ENCODE measurements at places on chromosomes 4 and X.

GRCh38 chr4:159764343-159764952 lies 661.6 kb downstream of the RAPGEF2 start:
- no peak for DNase-seq

- DNase-seq: no peak
These were observed at the start of gene HMX1 for GRCh38 chr4:8871417-8872401. HMX1 (minus strand) TSS chr4:8871839; CDS start chr4:8871614, 225 bp downstream.

DNA sequence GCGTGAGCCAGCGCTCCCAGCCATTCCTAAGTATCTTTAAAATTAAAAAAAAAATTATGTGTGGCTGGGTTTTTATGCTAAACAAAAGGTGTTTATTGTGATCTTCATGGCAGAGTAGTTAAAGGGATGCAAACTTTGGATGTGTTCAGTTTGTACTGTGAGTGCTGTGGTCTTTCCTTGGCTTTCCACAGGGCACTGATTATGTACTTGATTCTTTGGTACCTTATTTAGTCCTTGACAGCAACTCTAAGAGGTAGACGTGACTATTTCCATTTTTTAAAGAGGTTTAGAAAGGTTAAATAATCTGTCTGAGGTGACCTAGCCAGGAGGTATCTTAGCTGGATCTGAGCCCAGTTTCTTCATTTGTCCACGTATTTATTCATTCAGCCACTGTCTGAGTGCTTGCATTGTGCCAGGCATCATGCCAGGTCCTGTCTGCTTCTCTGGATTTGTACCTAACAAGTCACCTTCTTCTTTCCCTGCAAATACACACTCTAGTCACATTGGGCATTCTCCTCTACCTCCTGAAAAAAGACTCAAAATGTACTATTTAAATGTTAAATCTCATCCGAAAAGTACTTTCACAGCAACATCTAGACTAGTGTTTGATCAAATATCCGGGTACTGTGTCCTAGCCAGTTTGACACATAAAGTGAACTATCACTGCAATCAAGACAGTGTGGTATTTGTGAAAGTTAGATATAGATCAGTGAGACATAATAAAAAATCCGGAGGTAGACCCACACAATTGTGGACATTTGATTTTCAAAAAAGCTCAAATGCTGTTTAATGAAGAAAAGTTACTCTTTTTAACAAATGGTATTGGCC lies 31.5 kb downstream of the WWC2 start:
- no peak for DNase-seq

GRCh38 chrX:3271183-3271833 lies 75.1 kb downstream of the MXRA5 start:
- no peak for DNase-seq

- no peak for DNase-seq
These were observed 81.8 kb downstream of the F11 start for GRCh38 chr4:186347743-186348142.

DNA sequence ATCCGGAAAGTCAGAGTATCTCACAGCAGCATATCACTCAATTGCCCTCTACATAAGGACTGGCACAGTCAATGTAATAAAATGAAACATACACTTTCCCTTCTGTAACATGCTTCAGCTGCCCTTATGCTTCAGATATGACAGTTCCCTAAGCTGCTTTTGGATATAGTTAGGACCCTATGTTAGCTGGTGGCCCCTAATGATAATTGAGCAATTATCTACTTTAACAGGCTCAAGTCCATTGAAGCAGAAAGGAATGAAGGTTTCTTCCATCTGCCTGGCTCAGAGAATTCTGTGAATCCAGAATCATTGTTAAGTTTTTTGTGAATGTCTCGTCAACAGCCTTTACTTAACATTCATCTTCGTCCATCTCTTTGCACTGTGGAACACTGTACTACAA lies 951.2 kb upstream of the DIAPH2 start:
- DNase-seq: no peak

DNA sequence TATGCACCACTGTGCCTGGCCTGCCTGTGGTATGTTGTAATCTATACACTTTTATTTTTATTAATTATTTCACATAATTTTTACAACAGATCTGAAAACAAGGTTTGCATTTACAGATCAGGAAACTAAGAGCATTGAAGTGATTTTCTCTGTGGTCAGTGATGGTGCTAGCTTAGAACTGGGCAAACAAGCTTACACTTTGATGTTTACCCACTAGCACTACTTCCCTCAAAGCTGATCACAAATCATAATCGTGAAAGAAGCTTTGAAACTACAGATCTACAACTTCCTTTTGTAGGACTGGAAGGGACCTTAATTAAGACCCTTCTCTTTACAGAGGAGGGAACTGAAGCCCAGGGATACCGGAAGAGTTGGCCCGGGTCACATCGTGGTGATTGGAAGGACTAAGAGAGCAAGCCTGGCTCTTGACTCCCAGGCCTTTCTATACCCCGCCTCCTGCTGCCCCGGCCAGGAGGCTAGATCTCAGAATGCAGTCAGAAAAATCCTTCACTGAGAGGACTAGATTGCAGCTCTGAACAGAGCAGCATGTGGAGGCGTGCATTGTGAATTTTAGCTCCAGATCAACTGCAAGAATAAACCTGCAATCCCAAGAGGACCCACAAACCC lies 93.7 kb upstream of the ZNF827 start:
- no peak for DNase-seq

DNA sequence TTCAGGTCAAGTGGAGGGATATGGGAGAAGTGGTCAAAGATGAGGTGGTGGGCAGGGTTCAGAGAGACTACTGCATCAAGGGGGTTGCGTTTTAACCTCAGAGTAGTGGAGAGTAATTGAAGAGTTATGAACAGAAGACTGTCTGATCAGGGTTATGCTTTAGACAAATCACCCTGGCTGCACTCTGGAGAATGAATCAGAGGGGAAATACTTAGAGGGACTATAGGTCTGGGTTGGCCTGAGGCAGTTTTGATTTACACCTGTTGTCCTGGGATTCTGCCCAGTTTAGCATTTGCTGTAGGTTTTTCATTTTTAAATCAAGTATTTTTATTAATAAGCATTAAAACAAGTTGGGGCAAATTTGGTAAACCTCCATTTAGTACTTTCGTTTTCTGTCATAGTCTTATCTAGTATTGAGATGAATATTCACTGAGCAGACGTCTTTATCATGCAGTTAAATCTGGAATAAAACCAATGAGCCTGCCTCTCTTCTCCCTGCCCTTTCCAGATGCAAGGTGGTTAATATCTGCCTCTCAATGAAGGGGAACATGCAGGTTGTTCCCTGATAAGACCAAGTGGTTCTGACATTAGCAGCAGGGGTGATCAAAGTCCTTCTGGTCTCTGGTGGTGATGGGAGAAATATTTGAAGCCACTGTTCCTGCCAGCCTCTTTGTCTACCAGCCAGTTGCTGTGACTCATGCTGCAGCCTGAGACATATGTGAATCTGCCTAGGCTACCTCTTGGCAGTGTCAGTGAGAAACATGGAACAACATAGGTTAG lies 116.0 kb upstream of the RPS6KA3 start:
- DNase-seq: no peak

DNA sequence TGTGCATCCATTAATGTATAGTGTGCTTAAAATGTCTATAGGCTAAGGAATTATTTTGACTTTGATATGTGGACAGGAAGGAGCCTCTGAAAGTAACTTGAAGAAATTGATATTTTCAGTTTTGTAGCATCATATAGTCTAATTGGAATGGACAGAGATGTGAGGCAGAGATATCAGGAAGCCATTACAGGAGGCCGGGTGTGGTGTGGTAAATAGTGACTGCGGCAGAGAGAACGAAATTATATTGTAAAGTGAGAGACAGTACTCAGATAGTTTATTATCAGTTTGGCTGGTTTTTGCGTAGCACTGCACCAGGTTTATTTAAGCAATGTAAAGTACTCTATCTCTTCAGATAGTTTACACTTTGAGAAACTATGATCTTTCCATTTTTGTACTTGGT lies 98.5 kb downstream of the RAP1GDS1 start:
- DNase-seq: no peak

DNA sequence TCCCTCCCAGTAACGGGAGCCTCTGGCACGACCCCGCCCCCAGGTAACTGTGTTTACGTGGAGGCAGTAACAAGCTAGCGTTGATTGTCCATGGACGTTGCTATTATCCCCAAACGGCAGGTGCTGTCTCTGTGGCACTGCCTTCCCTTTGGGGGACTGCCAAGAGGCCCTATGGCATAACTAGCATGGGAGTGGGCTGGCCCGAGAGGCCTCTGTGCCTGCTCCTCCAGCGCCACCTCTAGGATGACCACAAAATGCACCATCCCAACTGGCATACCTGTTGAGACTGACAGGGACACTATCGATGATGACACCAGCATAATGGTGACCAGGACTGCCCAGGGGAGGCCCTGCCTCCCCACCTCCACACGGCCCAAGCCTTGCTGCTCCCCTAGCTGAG lies 1.5 kb downstream of the SRPK3 start:
- no peak for DNase-seq

- DNase-seq: no peak
These were observed 203.1 kb downstream of the FBXO8 start for GRCh38 chr4:174080361-174080760.
